H9 (cell line): ENCODE measurements at places on chromosomes 2 and 18. TPM values are rescaled to one million over a fixed set of nuclear protein-coding genes. Genes with fewer than 3 reads are reported as not detected.

DNA sequence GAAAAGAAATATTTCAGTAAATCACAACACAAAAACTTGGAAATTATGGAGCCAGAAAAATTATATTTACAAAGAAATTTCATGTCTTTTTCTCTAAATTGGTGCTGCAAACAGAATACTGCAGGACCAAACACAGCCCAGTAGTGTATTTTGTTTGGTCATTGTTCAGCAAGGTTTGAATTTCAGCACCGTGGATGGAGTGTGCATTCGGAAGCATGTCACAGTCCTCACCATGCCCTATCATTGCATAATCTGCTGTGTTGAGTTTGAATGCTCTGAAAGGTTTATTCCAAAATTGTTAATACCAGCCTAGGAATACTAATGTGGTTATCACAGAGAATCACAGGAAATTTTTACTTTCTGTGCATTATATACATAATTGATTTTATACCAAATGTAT, 296.7 kb downstream of the METTL4 start:
- no peak for DNase-seq

Gene ST8SIA5
- total RNA-seq, result 0.63 and 0.75 TPM in 2 replicates

Gene CNDP1
- 0.29 TPM in 1 of 2 replicates, not detected in the other for total RNA-seq

Gene MOGAT1
- not detected in 2 replicates for total RNA-seq
